Activated CD4-positive, alpha-beta T cell treated with anti-CD3 and anti-CD28 coated beads, Interleukin-10, Interleukin-2, amounts not matched to agents 100 ng/mL and 50 ng/mL, durations not matched to agents 16 hours and 8 hours (primary cell): ENCODE measurements at places on chromosomes 5 and 9.

GRCh38 chr9:35903049-35903448 is 3.0 kb upstream of the HRCT1 start:
- DNase-seq, result peak; percentile 65

GRCh38 chr9:132239999-132240840 is 78.4 kb downstream of the NTNG2 start:
- no peak for DNase-seq

DNA sequence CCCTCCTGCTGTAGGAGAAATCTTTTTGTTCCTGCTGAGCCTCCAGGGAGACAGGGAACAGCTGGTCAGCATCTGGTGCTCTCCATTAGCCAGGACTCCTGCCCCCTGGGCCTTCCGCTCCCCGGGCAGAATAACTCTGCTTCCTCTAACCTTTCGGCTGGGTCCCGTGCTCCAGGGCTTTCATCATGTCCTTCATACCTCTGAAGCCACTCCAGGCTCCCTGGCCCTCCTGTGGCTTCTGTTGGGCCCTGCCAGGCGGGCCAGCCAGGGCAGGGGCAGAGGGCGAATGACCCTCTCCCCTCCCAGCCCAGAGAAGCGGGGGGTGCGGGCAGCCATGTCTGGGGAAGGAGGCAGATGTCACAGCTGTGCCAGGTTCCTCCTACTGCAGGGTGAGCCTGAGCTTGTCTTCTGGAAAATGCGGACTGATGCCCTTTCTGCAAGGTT is 81.7 kb upstream of the LMX1B start:
- no peak for DNase-seq

- DNase-seq, result no peak
These were observed 8.4 kb upstream of the NDST1 start for GRCh38 chr5:150499437-150499956.

DNA sequence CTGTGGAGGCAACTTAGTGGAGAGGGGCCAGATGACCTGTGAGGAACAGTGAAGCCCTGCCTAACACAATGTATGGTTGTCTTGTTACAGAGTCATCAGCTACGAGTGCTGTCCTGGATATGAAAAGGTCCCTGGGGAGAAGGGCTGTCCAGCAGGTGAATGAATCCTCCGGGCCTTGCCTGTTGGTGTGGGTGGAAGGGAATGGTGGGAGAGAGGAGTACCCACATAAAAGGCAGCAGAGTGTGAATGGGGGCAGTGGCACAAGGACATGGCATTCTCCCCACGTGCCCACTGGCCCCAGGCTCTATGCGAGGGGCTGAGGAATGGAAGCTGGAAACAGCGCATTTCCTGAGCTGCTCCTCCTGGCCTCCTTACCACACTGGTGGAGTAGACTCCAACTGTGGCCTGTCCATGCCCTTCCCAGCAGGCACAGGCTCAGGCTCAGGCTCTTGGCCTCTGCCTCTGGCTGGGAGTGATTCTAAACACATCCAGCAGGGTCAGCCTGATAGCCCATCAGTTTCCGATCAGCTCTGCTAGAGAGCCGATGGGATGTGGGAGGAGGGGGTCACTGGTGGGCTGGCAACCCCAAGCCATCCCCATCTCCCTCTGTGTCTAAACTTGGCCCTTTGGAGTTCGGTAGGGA is 15.3 kb downstream of the TGFBI start:
- DNase-seq, result no peak

- DNase-seq, result no peak
These were observed 78.6 kb downstream of the GRIA1 start for GRCh38 chr5:153569036-153569435.

DNA sequence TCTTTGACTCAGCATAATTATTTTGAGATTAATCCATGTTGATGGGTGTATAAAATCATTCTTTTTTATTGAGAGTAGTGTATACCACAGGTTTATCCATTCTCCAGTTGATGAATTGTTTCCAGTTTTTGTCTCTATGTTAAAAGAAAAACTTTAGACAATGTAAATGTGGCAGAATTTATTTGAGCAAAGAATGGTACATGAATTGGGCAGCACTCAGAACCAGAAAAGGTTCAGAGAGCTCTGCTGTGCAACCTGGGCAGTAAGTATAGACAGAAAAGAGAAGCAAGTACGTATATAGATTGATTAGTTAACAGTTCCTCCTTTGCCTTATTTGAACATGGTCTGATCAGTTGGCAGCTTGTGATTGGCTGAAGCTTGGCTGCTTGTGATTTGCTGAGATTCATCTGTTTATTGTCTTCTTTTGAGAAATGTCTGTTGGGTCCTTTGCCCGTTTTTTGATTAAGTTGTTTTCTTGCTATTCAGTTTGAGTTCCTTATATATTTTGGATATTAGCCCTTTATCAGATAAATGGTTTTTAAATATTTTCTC is 41.4 kb downstream of the CDC42SE2 start:
- no peak for DNase-seq

DNA sequence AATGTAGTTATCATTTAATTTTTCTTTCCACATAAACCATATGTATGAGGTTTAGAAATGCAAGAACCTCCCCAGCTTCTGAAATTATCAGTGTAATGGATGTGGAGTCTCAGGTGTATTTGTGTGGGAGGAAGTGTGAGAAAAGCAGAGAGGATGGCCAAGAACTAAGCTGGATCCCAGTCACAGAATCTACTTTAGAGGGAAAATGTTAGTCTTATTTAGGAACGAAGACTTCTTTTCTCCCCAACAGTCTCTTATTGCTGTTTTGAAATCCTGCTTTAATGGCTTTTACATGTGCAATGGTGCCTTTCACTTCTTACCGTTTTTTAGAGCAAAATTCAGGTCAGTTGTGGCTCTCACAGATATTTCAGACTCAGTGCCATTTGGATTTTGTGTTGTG is 3.0 kb downstream of the EQTN start:
- DNase-seq, result no peak

DNA sequence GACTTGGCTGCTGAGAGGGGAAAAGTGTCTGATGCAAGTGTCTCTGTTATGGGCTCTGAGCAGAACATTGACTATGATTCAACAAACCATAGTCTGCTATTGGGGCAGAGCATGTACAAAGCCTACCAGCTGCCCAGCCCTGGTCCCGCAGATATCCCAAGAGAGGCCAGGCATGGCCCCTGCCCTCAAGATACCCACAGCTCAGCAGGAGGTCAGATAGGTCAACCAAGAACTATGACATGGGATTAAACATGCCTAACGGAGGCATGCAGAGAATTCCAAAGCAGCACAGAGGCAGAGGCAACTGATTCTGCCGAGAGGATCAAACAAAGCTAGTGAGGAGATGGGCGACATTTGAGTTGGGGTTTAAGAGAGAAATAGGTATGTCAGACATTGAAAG is 39.9 kb upstream of the CPLX2 start:
- DNase-seq, result no peak

- no peak for DNase-seq
These were observed 629.2 kb downstream of the BNC2 start for GRCh38 chr9:16241231-16241630.

- DNase-seq, result no peak
These were observed 1.4 kb downstream of the FAM169A start for GRCh38 chr5:74864823-74865222.

- no peak for DNase-seq
These were observed 66.9 kb downstream of the MAN2A1 start for GRCh38 chr5:109756543-109757185.

DNA sequence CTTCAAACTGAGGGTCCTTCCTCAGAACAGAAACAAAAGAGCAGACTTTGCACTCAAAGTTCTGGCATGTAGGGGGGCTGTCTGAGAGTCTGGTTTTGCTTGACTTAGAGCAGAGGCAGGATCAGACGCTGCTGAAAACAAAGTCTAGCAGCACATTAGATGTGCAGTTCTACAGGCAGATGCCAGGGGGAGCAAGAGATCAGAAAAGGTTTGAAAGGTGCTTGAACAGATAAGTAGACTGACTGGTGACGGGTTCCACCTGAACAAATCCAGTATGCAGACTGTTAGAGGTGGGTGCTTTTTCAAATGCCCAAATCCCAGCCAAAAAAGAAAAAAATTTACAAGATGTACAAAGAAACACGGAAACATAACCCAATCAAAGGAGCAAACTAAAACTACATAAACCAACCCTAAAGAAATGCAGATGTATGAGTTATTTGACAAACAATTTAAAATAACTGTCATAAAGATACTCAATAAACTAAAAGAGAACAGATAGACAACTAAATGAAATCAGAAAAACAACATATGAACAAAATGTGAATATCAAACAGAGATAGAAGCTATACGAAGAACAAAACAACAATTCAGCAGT is 194.7 kb upstream of the FREM1 start:
- peak; percentile 63 for DNase-seq

DNA sequence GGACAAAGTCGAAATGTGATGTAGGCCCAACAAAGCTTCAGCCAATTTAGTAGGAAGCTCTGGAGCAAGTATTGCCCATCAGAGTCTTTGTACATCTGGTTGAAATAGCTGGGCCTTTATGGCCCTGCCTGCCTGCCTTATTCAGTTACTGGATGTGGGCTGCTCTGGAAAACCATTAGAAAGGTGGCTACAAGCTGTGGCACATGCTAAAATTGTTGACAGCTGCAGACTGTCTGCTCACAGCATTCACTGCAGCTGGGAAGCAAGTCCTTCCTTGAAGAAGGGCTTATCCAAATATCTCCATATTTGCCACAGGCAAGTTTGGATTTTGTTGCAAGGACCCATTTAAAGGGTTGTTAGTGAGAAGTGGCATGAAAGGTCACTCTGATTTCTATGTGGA is 24.4 kb downstream of the SMIM15 start:
- DNase-seq, result no peak

DNA sequence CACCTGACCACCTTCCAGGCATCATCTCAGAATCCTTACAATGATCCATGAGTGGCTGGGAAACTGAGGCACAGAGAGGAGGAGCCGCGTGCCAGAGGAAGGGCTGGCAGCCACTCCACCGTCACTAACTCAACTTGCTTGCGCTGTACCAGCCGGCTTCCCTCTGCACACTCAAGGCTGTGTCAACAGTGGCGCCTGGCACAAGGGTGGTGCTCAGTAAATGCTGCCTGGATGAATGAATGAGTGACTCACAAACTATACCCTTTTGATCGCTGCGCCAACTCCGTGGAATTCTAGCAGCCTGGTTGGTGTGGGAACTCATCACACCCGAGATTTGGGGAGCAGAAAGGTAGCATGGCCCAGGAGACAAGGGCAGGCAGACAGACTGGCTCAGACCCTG is 21.9 kb downstream of the PRRX2 start:
- DNase-seq, result no peak

DNA sequence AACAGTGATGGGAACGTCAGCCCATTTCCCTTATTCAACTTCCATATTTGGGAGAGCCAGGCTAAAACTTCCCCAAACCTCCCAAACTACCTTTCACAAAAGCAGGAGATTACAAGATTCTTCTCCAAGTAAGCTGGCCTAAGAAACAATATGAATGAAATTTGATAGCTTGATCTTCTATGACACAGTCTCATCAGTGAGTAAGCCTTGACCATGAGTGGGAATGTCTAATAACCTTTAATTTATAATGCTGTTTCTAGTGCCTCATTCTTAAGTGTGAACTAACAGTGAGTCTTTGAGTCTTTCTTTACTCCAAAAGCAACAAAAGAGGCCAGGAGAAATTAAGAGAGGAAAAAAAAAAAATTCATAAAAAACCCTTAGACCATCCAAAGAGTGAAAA is 1379.9 kb downstream of the EFNA5 start:
- no peak for DNase-seq

- no peak for DNase-seq
These were observed 1.8 kb downstream of the CTXN3 start for GRCh38 chr5:127650649-127651048.

- DNase-seq, result no peak
These were observed 190.0 kb upstream of the GRAMD2B start for GRCh38 chr5:126233256-126233655.

DNA sequence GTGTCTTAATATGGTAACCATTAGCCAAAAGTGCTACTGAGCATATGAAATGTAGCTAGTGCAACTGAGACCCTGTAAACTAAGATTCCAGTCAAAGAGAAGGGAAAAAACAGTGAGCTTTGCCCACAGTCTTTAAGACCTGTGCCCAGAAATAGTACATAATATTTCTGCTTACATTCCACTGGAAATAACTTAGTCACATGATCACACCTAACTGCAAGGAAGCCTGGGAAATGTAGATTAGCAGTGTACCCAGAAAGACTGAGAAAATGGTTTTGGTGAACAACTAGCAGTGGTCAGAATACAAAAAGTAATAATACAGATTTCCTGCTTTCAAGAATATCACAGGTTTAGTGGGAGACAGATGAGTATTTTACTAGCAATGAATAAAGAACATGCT is 2.5 kb upstream of the CPLANE1 start:
- no peak for DNase-seq
